ENCODE measurements at places on chromosomes 4 and X. TPM values are rescaled to one million over a fixed set of nuclear protein-coding genes. Genes with fewer than 3 reads are reported as not detected.

DNA sequence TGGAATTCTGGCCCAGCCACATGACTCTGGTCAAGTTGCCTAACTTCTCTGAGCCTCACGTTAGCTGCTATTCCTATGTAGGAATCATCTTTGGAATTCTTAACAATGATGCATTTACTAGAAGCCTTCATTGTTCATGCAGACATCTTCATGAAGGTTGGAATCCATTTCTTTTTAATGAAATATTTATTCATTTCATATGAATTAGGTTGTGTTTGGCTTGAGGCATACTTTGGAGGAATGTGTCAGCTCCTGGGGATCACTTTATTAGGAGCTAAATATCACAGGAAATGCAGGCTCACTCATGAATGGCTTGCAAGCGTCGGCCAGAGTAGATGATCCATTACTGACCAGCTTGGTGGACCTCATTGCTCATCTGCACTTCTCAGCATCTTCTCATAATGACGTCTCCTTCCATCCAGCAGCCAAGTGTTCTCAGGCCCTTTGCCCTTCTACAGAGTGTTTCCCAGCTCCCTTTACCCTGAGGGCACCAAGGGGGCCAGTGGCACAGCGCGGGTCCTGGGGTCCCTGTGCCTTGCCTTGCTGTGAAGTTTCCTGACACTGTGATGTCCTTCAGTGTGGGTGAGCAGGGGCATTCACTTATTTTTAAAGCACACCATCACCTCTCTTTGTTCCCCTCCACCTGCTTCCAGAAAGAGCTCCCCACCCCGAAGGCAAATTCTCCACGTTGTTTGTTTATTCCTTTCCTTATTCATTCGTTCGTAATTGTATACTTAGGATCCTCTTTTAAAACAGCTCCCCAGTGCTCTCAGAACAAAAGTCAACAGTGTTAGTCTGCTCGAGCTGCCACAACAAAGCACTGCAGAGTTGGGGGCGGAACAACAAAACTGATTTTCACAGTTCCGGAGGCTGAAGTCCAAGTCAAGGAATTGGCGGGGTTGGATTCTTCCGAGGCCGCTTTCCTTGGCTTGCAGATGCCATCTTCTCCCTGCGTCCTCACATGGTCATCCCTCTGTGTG is 106.8 kb downstream of the STK32B start:
- no peak for DNase-seq
- no peaks in the 10 kb centered on the region for H3K27me3 ChIP-seq
- H3K36me3 ChIP-seq = no peaks in the 10 kb centered on the region
- H3K4me1 ChIP-seq = no peaks in the 10 kb centered on the region
- no peak overlapping the region for H3K27ac ChIP-seq
- H3K4me3 ChIP-seq = no peak overlapping the region

GRCh38 chr4:88794087-88794690 is 96.6 kb upstream of the NAP1L5 start:
- no peak overlapping the region for H3K4me3 ChIP-seq
- DNase-seq = no peak
- peaks cover 11% of the 10 kb centered on the region for H3K4me1 ChIP-seq
- no peaks in the 10 kb centered on the region for H3K27me3 ChIP-seq

GRCh38 chr4:23039818-23040217 is 347.1 kb downstream of the GBA3 start:
- H3K4me1 ChIP-seq = no peaks in the 10 kb centered on the region
- H3K27me3 ChIP-seq = no peaks in the 10 kb centered on the region
- H3K4me3 ChIP-seq = no peak overlapping the region
- no peak for DNase-seq

GRCh38 chrX:35682476-35682875 is 115.7 kb upstream of the MAGEB16 start:
- DNase-seq = no peak
- H3K27me3 ChIP-seq = no peaks in the 10 kb centered on the region
- no peak overlapping the region for H3K4me3 ChIP-seq
- H3K27ac ChIP-seq = no peak overlapping the region

DNA sequence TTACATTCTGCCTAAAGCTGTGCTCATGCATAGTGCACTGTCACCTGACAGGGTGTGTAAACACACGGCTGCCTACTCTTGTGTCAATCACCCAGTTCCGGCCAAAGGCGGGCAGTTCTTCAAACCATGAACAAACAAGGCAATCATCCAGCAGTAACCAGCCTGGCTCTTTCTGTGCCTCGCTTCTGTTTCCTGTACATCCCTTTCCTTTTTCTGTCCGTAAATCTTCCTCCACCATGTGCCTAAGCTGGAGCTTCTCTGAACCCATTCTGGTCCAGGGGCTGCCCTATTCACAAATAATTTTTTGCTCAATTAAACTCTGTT is 60.8 kb upstream of the CBR4 start:
- no peaks in the 10 kb centered on the region for H3K36me3 ChIP-seq
- peaks cover 8% of the 10 kb centered on the region for H3K4me1 ChIP-seq
- no peaks in the 10 kb centered on the region for H3K27me3 ChIP-seq
- DNase-seq = no peak
- H3K27ac ChIP-seq = no peak overlapping the region
- H3K4me3 ChIP-seq = no peak overlapping the region

- H3K27ac ChIP-seq = no peak overlapping the region
- H3K4me3 ChIP-seq = no peak overlapping the region
Observed at GRCh38 chrX:148562846-148563245, 62.4 kb downstream of the AFF2 start.

DNA sequence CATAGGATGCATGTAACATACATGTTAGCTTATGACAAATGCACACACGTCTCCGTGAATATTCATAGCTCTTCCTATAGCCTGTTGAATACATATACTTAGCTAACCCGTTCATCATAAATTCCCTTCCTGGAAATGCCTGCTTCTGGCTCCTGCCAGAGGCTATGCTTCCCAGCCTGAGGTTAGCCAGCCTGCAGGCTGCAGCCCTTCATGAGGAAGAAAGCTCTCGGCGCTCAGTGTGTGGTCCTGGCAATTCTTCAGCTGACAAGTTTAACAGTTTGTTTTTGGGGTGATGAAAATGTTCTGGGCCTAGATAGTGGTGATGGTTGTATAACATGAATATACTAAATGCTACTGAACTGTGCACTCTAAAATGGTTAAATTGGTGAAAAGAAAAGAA is 48.8 kb upstream of the MAN2B2 start:
- DNase-seq = no peak
- H3K36me3 ChIP-seq = no peaks in the 10 kb centered on the region
- H3K27me3 ChIP-seq = peaks cover 7% of the 10 kb centered on the region
- H3K4me3 ChIP-seq = no peak overlapping the region
- no peaks in the 10 kb centered on the region for H3K4me1 ChIP-seq
- H3K27ac ChIP-seq = no peak overlapping the region

- no peak overlapping the region for H3K4me3 ChIP-seq
- no peak for DNase-seq
- H3K27me3 ChIP-seq = no peaks in the 10 kb centered on the region
- H3K4me1 ChIP-seq = no peaks in the 10 kb centered on the region
Observed at GRCh38 chr4:92600638-92601037, 296.9 kb downstream of the GRID2 start.

- no peaks in the 10 kb centered on the region for H3K27me3 ChIP-seq
- no peaks in the 10 kb centered on the region for H3K4me1 ChIP-seq
- H3K4me3 ChIP-seq = no peak overlapping the region
- H3K36me3 ChIP-seq = no peaks in the 10 kb centered on the region
Observed at GRCh38 chr4:26116057-26116456, 202.0 kb downstream of the SMIM20 start.

GRCh38 chr4:183722731-183723560 is 63.9 kb downstream of the TRAPPC11 start:
- peak; percentile 76 for DNase-seq
- H3K36me3 ChIP-seq = no peaks in the 10 kb centered on the region
- no peaks in the 10 kb centered on the region for H3K27me3 ChIP-seq
- H3K27ac ChIP-seq = peak overlapping the region; percentile 64

Gene CRMP1
- total RNA-seq = 6.2 TPM

Gene RHOXF1
- not detected for total RNA-seq

Gene HEPH
- total RNA-seq = 11.4 TPM

Gene NOA1
- 14.9 TPM for total RNA-seq

Gene SH3RF1
- total RNA-seq = 34.2 TPM

Gene EDNRA
- total RNA-seq = 25.7 TPM

Gene SOX3
- total RNA-seq = not detected

Gene LRP2BP
- 1.5 TPM for total RNA-seq

All from lower lobe of right lung (tissue), 2 donors.